ENCODE measurements at places on chromosomes 5 and 9.

GRCh38 chr9:114494776-114495569 is 10.3 kb downstream of the WHRN start:
- DNase-seq: no peak

- no peak for DNase-seq
Observed at GRCh38 chr5:149598966-149599365, 17.7 kb downstream of the ARHGEF37 start.

- no peak for DNase-seq
Observed at GRCh38 chr9:28378231-28378630, 805.0 kb upstream of the C9orf72 start.

DNA sequence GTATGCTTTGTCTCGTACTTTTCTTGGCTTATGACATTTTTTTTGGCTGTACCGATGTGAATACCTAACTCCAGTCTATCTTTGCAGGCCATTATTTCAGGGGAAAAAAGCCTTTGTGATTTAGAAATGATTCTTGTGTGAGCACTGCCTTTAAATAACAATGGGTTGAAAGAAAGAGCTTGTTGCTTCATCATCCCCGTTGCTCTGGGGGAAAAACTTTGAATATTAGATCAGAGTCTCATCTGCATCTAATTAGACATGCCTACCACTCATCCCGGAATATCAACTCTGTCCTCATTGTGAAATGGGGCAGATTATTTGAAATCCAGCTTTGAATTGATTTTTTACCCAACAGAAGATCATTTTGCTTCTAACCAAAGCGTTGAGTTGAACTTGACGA is 13.5 kb downstream of the CXCL14 start:
- DNase-seq: no peak

DNA sequence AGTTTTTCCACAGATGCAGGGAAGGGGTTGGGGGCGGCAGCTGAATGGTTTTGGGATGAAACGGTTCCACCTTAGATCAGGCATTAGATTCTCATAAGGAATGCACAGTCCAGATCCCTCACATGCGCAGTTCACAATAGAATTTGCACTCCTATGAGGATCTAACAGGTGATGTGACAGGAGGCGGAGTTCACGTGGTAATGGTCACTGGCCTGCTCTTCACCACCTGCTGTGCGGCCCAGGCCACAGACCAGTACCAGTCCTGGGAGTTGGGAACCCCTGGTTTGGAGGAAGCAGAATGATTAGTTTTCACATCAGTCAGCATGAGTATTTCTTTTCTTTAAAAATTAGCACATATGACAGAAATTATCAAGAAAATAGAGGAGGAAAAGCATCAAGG is 26.3 kb downstream of the ANP32B start:
- no peak for DNase-seq

DNA sequence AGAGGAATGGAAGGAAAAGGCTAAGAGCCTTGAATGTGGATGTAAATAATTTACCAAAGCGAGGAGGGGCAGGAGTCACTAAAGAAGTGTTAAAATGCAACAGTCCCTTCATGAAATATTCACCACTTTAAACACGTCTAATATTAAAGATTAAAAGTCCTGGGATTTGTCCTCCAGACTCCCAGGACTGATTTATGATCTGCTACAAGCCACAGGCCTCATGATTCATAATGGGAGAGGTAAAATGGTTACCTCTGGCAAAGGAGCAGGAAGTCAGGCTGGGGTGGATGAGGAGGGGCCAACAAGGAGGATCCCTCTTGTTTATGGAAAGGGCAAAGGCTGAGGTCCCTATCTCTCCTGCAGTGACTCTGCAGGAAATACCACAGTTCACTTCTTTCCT is 292.4 kb downstream of the TRIM32 start:
- no peak for DNase-seq

DNA sequence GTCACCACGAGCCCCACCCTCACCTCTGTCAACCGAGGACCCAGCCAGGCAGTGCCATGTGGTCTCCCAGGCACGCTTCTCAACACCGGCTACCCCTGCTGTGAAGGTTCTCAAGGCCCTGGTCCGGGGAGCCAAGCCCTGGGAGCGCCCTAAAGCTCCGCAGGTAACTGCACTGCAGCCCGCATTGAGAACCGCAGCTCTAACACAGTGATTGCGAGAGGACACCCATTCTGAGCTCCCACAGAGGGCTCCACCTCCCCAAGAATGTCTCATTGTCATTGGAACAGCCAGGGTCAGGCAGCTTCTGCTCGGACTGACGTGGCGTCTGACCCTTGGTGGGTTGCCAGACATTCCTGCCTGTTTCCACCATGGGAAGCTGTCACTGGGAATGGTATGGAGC is 88.3 kb downstream of the ANKRD33B start:
- no peak for DNase-seq

DNA sequence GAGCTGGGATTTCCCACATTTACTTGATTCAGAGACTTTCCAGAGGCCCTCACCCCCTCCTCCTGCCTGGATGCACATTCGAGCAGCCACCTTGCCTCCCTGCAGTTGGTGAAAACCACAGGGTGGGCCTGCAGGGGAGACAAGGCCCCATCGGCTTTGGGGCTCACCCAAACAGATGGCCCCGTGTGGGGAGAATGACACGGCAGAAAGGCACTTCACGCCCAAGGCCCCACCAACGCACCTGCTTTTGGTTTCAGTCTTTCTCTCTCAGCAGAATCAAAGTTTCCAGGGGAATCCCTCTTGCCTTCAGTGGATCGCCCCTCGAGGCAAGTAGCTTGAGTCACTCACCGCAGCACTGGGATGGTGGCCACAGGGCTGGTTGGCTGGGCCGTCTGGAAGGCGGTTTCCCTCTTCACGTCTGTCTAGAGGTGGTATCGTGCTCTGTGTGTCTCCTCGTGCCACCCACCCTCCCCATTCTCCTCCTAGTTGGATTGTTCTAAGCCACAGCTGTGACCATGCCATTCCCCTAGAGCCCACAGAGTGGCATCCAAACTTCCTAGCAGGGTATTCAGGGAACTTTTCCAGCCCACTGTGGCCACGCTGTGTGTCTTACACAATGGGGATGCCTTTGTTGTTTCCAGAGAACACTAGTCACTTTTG is 31.8 kb downstream of the SEC61B start:
- peak; percentile 75 for DNase-seq

DNA sequence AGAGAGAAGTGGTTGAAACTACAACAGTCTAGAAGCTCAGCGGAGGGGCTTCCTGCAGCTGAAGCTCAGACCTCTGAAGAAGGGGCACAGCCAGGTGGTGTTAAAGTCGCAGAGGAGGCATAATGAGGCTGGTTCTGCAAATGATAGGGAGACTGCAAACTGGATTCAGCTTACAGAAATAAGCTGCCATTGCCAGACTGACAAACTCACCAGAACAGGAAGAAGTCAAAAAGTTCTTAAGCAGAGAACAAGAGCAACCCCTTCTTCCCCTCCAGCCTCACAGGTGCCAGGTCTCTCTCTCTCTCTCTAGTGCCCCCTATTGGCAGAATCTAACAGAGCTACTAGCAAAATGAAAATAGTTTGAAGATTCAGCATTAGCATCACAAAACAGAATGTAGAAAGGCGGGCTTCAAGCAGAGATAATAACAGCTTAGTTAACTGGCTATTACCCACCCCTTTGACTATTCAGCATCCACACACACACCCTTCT is 76.7 kb downstream of the GRAMD2B start:
- DNase-seq: no peak

GRCh38 chr9:8600914-8601680 is 801.5 kb upstream of the DMAC1 start:
- DNase-seq: no peak

DNA sequence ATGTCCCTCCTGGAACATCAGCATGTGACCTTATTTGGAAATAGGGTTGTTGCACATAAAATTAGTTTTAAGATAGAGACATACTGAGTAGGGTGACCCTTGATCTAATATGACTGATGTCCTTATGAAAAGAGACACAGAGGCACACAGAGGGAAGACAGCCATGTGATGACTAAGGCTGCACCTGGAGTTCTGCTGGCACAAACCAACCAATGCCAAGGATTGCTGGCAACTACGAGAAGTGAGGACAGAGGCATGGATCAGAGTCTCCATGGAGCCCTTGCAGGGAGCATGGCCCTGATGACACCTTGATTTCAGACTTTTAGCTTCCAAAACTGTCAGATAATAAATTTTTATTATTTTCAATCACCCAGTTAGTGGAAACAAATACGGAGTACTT is 101.9 kb downstream of the FBXL7 start:
- DNase-seq: no peak

DNA sequence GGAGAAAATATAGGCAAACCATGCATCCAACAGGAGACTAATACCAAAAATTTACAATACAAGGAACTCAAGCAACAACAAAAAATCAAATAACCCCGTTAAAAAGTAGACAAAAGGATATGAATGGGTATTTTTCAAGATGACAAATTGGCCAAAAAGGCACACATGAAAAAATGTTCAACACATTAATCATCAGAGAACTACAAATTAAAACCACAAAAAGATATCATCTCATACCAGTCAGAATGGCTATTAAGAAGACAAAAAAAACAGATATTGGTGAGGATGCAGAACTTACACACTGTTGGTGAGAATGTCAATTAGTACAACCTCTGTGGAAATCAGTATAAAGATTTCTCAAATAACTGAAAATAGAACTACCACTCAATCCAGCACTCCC is 35.0 kb downstream of the TEX10 start:
- DNase-seq: no peak

DNA sequence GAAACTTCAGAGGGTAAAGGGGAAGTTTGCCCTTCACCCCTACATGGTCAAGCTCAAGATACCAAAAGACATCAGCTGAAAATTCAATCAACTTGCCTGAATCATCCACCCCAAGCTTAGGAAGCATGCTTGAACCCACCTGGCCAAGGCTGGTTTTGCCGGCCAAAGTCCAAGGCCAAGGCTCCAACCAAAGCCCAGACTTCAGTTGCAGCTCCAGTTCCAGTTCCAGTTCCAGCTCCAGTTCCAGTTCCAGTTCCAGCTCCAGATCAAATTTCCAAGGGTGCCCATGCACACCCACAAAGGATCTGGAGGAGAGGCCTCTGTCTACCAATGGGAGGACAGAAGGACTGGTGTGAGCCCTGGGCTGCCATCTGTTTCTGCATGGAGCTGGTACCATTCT is 4.6 kb upstream of the SERINC5 start:
- no peak for DNase-seq

DNA sequence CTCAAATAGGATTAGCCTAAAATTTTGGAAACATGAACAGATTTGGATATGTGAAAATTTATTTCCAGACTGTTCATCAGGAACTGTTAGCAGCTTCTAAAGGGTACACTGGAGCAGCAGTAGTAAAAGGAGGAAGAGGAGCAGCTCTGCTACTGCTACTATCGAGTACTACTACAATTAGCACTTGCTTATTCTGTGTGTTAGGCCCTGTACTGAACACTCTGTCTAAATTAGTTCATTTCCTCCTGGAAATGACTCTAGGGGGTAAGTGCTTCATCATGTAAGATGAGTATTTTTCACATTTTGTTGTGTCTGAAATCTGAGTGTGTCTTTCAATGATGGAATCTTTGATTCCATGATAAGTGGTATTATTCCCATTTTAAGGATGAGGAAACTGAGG is 9.8 kb downstream of the CD274 start:
- no peak for DNase-seq

GRCh38 chr5:10987925-10988504 is 227.0 kb upstream of the DAP start:
- DNase-seq: peak; percentile 31

DNA sequence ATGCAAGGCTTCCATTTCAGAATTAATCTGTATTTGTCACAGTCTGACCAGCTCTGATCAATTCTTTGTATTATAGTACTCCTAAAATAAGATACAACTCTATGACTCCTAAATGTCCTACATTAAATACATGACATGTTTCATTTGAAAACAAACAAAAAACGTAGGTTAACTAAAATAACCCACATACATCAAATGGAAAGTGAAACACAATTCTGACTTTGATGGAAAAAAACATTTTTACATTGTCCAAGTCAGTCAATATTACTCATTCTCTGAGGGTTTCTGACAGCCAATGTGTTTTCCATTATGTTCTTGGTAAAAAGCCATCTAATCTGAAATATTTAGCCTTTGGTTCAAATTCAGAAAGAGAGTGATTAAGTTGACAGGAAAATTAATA is 8.7 kb downstream of the HMGCS1 start:
- no peak for DNase-seq

GRCh38 chr9:115327436-115328122 is 209.6 kb upstream of the TNC start:
- no peak for DNase-seq

DNA sequence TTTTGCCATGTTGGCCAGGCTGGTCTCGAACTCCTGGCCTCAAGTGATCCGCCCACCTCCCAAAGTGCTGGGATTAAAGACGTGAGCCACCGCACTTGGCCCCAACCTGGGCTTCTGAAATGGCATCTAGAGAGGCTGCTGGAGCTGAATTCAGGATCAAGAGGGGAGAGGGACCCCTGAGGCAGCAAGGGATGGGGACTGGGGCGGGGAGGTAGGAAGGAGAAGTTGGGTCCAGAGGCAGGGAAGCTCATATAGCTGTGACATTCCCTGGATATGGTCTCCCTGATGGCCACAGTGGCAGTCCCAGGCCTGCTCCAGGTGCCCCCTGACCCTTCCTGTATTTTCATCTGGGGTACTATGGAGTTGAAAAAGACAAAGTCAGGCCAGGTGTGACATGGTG is 12.1 kb downstream of the REEP2 start:
- DNase-seq: no peak

GRCh38 chr5:125032286-125032685 is 285.8 kb upstream of the ZNF608 start:
- DNase-seq: no peak

- DNase-seq: no peak
Observed at GRCh38 chr5:162503796-162504195, 436.2 kb downstream of the GABRG2 start.

DNA sequence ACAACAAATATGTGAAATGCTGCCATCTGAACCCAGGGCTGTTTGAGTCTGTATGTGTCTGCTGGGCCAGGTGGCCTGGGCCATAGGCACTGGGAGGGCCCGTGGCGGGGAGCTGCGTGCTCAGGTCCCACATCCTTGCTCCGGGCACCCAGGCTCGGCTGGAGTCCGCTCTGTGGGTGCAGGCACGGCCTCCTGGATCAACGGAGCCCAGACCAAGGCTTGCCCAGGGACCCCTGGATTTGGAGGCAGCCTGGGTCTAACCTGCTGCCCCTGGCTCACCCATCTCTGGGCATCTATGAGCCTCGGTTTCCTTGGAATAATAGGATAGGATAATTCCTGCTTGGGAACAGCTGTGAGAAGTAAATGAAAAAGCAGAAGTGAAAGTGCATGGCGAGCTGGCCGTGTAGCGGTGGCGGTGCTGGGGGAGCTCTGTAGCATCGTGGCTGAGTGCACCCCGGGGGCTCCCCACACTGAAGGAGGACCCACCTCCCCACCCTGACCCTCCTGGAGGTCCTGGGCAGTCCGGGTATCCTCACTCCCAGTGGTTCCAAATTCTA is 1.2 kb downstream of the CDHR2 start:
- no peak for DNase-seq

DNA sequence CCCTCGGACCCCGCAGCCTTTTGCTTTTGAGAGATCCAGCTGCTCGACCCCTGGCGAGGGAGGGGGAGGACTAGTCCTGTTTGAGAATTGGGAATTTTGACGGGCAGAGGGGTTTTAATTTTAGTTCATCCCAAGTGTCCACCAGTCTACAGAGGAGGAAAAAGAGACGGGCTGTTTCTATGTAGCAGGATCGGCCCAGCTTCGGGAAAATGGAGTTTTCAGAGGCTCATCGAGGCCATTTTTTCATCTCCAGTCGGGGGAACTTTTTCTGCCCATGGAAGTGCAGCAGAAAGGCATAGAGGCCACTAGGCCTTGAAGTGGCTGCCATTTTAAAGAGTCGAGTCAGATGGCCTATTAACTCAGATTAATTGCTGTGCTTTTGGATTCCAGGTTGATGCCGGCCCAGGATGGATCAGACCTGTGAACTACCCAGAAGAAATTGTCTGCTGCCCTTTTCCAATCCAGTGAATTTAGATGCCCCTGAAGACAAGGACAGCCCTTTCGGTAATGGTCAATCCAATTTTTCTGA is 1.2 kb downstream of the NSD1 start:
- DNase-seq: no peak
